ENCODE measurements at places on chromosomes 3 and 15.

GRCh38 chr15:36778531-36778930 lies 199.1 kb downstream of the CDIN1 start:
- no peak for DNase-seq

GRCh38 chr3:71307991-71308697 lies 275.4 kb downstream of the FOXP1 start:
- DNase-seq: no peak

- DNase-seq: no peak
Measured at GRCh38 chr15:33675246-33675645, 293.1 kb upstream of the CHRM5 start.

GRCh38 chr3:124920718-124921117 lies 13.8 kb downstream of the MUC13 start:
- DNase-seq: no peak

- DNase-seq: no peak
Measured at GRCh38 chr3:191301017-191301416, 28.2 kb upstream of the CCDC50 start.

GRCh38 chr15:93968773-93969172 lies 262.6 kb upstream of the MCTP2 start:
- no peak for DNase-seq

DNA sequence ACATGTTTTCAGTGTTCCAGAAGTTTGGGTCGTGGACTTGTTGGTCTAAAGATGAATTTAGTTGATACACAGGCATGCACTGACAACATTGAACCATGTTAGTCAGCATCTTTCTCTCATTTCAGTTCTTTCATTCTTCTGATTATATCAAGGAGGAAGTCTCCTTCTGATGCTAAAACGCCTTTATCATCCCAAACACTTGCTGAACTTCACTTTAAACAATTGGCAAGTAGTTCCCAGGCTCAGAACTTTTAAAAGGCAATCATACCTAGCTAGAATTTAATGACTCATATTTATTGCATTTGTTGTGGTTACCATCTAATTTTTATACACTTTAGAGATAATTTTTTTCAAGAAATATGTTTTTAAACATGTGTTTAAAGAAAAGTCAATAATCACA lies 15.9 kb downstream of the LMCD1 start:
- DNase-seq: no peak

- DNase-seq: no peak
Measured at GRCh38 chr3:117549716-117550115, 840.1 kb downstream of the TUSC7 start.

DNA sequence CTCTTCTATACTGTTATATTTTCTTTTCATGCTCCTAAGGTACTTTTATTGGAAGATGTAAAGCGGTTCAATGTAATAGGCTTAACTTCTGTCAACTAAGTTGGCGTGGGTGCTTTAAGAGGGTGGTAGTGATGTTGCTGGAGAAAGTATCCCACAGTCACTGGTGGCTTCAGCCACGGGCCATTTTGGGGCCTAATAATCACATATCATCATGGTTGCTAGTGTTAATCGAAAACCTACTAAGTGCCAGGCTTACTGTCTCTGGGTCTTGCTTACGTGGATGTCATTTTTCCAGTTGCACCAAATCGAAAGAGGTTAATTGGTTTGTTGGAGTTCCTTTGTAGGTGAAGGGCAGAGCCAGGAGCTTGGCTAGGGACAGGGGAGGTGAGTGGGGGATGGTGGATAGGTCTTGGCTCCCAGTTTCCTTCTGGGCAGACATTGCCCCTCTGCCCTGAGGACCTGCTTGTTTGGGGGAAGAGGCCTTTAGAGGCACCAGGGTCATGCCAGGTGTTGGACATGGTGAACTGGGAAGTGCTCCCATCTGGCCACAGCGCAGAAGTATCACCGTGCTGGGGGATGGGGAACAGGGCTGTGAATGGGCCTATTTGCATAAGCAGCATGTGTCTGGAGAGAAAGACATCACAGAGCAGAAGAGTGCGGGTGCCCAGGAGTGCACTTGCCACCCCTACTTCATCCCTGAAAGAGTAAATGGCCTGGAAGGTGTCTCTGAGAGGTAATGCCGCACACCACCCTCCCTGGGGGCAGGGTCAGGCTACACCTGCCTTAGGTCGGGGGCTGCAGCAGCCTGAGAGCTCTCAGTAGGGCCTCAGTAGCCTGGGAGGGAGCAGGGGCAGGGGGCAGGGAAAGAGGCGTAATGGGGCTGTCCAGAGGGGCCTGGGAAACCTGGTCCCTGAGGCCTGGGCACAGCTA lies 62.4 kb upstream of the POLG start:
- no peak for DNase-seq

DNA sequence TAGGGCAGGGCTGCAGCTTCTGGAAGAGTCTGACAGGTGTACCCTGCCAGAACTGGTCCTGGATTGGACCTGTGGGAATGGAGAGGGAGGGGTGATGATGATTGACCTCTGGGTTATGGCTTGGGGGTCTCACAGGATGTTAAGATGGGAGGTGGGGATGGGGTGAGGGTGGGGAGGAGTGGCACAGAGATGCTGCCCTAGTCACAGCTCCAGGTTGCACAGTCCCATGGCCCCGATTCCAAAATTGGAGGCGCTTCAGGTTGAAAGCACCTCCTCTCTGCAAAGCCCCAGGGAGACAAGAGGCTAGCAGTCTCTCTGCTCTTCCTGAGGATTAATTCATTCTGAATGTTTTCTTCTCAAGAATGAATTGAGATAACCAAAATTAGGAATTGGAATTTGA lies 101.4 kb downstream of the FAM43A start:
- DNase-seq: no peak

DNA sequence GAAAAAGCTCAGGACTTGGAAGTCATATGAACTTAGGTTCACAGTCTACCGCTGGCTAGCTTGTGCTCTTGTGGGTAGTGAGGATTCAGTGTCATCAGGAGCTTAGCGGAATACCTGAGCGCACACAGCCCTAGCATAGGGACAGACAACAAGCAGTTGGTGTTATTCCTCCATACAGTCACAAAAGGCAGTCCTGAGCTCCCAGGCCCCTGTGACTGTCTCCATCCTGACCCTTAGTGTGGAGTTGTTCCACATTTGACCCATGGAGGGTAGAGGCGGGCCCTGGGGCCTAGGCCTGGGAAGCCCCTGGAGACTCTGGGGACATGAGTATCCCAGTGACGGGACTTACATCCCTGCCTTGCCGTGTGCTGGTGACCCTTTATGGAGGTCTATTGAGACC lies 131.5 kb upstream of the PLXNA1 start:
- DNase-seq: no peak

Measured in activated T-helper 1 cell treated with anti-CD3 and anti-CD28 coated beads, Interleukin-2, amount 50 U/mL, for 16 hours (primary cell).